Myocyte (in vitro differentiated cells): ENCODE measurements at places on chromosomes 12 and 14. TPM values are rescaled to one million over a fixed set of nuclear protein-coding genes. Genes with fewer than 3 reads are reported as not detected.

GRCh38 chr14:76472199-76472723 lies 96.3 kb downstream of the ESRRB start:
- peak; percentile 83 for DNase-seq

OR6C65 gene
- not detected in 2 replicates for total RNA-seq

CCNT1 gene
- total RNA-seq: 35.1 and 37.5 TPM in 2 replicates

DNA sequence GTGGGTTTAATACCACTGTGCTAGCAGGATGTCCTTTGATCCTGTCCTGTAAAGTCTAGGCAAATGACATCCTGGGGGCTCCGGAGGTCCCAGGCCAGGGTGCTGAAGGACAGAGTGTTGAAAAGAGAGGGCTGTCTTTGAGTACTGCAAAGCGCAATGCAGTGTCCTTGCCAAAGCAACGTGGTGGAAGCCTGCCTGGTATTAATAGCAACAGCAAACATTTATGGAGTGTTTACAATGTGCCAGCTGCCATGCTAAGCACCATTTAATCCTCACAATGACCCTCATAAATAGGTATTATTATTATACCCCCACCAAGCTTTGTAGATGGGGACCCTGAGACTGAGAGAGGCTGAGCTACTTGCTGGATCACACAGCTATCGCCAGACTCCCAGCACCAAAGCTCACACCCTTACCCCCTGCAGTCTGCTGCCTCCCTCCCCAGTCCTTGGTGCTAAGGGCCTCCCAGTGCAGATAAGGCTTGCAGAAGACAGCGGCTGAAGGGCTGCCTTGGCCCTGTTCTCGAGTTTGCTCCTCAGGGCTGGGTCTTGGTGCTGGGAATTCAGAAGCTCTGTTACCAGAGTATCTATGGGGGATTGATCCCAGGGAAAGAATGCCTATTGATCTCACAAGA lies 427.7 kb downstream of the FUT8 start:
- DNase-seq: no peak

GRCh38 chr12:52810554-52810953 lies 3.4 kb downstream of the KRT4 start:
- no peak for DNase-seq

SLC48A1 gene
- total RNA-seq: 4.0 and 7.5 TPM in 2 replicates

GRCh38 chr12:112741106-112741505 lies 50.4 kb upstream of the RPH3A start:
- no peak for DNase-seq
